Vagina (tissue), 2 donors: ENCODE measurements at places on chromosomes 2 and 18. TPM values are rescaled to one million over a fixed set of nuclear protein-coding genes. Genes with fewer than 3 reads are reported as not detected.

- no peaks in the 10 kb centered on the region for H3K4me1 ChIP-seq
- H3K36me3 ChIP-seq, result no peaks in the 10 kb centered on the region
Measured at GRCh38 chr2:239932881-239933735, 92.0 kb downstream of the NDUFA10 start.

- H3K27ac ChIP-seq, result peak overlapping the region; percentile 66
- DNase-seq, result no peak
- no peaks in the 10 kb centered on the region for H3K36me3 ChIP-seq
- H3K4me1 ChIP-seq, result peaks cover 32% of the 10 kb centered on the region
Measured at GRCh38 chr2:39512941-39513340, 75.9 kb upstream of the MAP4K3 start.

GRCh38 chr18:57668021-57668420 lies 46.4 kb upstream of the NARS1 start:
- H3K4me1 ChIP-seq, result peaks cover 17% of the 10 kb centered on the region
- H3K36me3 ChIP-seq, result peaks cover 13% of the 10 kb centered on the region
- no peaks in the 10 kb centered on the region for H3K27me3 ChIP-seq
- no peak for DNase-seq

GRCh38 chr2:44326548-44327264 lies 34.6 kb downstream of the PREPL start:
- H3K27ac ChIP-seq, result no peak overlapping the region
- H3K4me1 ChIP-seq, result no peaks in the 10 kb centered on the region
- DNase-seq, result no peak
- no peaks in the 10 kb centered on the region for H3K27me3 ChIP-seq

- H3K4me3 ChIP-seq, result no peak overlapping the region
- no peak overlapping the region for H3K27ac ChIP-seq
- DNase-seq, result no peak
- H3K27me3 ChIP-seq, result no peaks in the 10 kb centered on the region
- no peaks in the 10 kb centered on the region for H3K4me1 ChIP-seq
Measured at GRCh38 chr2:104658144-104658835, 195.6 kb upstream of the POU3F3 start.

GRCh38 chr2:39646267-39646666 lies 19.4 kb upstream of the TMEM178A start:
- no peak overlapping the region for H3K4me3 ChIP-seq
- H3K36me3 ChIP-seq, result no peaks in the 10 kb centered on the region
- H3K27me3 ChIP-seq, result no peaks in the 10 kb centered on the region

DNA sequence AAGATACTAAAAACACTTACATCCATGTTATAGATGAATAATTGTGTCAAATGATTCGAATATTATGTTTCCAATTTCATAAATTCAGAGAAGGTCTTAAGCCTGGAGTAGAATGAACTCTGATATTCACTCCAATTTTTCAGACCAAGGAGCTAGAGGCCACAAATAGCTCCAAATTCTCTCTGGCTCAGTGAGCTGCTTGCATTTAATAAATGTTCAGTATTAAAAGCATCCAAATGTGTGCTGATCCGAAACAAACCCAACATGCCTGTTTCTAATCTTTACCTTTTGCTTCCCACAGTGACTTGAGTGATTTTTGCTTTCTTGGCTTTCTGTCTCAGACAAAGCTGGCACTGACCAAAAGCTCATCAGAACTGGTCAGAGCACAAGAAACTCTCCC lies 291.4 kb downstream of the CCDC85A start:
- DNase-seq, result no peak
- H3K4me3 ChIP-seq, result no peak overlapping the region

GRCh38 chr2:160324161-160324800 lies 124.2 kb upstream of the ITGB6 start:
- no peak overlapping the region for H3K27ac ChIP-seq
- H3K36me3 ChIP-seq, result no peaks in the 10 kb centered on the region
- H3K4me1 ChIP-seq, result peaks cover 72% of the 10 kb centered on the region
- H3K4me3 ChIP-seq, result no peak overlapping the region

- no peak overlapping the region for H3K4me3 ChIP-seq
- no peaks in the 10 kb centered on the region for H3K36me3 ChIP-seq
- H3K4me1 ChIP-seq, result no peaks in the 10 kb centered on the region
- DNase-seq, result no peak
Measured at GRCh38 chr2:144111437-144111836, 408.5 kb downstream of the ZEB2 start.

DNA sequence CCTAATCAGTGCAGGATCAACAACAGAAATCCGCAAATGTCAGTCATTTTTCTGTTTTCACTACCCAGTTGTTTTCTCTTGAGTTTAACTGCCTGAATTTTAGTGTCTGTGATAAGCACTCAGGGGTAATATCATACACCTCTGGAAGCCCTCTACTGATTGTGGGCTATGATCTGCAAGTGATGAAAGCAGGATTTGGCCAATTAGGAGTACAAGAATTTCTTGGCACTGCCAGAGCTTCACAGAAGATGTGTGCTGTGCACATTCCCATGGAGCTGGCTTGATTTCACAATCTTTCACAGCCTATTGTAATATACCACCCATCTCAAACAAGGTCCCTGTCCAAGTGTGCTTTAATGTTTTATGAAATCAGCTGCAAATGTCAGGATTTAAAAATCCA lies 27.3 kb upstream of the TDRD15 start:
- H3K4me3 ChIP-seq, result no peak overlapping the region
- H3K36me3 ChIP-seq, result no peaks in the 10 kb centered on the region
- no peaks in the 10 kb centered on the region for H3K27me3 ChIP-seq
- no peaks in the 10 kb centered on the region for H3K4me1 ChIP-seq
- H3K27ac ChIP-seq, result no peak overlapping the region

DNA sequence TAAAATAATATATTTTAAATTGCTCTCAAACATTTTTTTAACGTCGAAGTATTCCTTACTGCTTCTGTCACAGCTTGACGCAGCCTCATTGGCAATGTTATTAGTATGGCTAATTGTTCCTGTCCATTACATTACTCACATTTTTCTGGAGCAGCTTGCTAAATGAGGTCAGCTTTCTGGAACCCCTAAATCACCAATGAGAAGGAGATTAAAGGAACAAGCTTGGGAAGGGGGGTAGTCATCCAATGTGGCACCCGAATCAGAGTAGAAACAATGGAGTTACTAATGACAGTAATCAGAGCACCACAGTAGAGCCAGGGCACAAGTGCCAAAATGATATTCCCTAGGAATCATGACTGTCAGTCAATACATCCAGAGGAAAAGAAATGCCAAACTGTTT lies 5.1 kb downstream of the NEUROD1 start:
- no peaks in the 10 kb centered on the region for H3K4me1 ChIP-seq
- H3K4me3 ChIP-seq, result no peak overlapping the region
- no peak overlapping the region for H3K27ac ChIP-seq
- no peaks in the 10 kb centered on the region for H3K36me3 ChIP-seq
- H3K27me3 ChIP-seq, result peaks cover 7% of the 10 kb centered on the region
- DNase-seq, result no peak

- DNase-seq, result peak; percentile 98
- no peak overlapping the region for H3K4me3 ChIP-seq
- no peaks in the 10 kb centered on the region for H3K4me1 ChIP-seq
- no peaks in the 10 kb centered on the region for H3K36me3 ChIP-seq
Measured at GRCh38 chr18:4510711-4511110, 55.6 kb upstream of the DLGAP1 start.

DNA sequence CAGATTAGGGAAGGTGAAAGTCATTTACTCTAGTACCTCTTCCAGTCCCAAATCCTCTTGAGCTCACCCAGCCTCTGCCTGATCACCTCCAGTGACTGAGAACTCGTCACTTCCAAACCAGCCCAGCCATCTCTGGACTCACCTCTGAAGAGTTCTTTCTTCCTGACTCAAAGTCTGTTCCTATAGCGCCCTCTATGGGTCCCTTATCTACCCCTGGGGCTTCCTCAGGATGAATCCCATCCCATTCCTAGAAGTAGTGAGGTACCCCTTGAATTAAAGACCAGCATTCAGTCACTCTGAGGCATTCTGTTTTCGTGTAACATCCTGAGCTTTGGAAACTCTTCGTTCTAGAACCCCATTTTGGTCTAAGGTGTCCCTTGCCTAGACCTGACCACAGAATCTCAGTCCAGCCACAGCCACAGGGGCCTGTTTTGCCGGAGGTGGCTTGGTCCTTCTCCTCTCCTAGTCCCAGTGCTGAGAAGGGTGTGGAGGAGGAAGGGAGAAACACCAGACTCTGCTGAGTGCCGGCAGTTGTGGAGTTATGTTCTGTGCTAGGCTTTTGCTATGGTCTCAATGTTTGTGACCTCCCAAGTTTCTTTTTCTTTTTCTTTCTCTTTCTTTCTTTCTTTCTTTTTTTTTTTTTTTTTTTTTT lies 32.7 kb downstream of the SIX3 start:
- H3K27ac ChIP-seq, result no peak overlapping the region
- H3K36me3 ChIP-seq, result no peaks in the 10 kb centered on the region
- H3K4me1 ChIP-seq, result no peaks in the 10 kb centered on the region
- H3K27me3 ChIP-seq, result no peaks in the 10 kb centered on the region
- no peak for DNase-seq
- H3K4me3 ChIP-seq, result no peak overlapping the region

DNA sequence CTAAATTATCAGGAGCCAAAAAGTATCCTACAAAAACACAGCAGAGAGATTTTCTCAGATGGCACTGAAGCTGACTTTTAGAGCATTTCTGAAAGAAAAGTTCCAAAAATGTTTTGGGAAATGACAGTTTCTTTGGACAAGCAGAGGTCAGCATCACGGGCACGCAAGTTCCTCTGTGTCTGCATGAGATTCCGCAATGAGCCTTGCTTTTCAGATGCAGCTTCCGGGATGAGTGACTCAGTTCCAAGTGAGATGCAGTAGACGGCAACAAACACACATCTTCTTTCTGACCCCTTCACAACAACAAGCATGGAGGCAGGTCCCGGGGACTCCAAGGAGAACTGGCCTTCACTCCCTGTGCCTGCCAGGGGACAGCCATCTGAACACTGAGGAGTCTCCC lies 76.6 kb downstream of the EIPR1 start:
- H3K27ac ChIP-seq, result no peak overlapping the region
- H3K4me1 ChIP-seq, result no peaks in the 10 kb centered on the region
- DNase-seq, result no peak
- H3K27me3 ChIP-seq, result no peaks in the 10 kb centered on the region
- no peak overlapping the region for H3K4me3 ChIP-seq

DNA sequence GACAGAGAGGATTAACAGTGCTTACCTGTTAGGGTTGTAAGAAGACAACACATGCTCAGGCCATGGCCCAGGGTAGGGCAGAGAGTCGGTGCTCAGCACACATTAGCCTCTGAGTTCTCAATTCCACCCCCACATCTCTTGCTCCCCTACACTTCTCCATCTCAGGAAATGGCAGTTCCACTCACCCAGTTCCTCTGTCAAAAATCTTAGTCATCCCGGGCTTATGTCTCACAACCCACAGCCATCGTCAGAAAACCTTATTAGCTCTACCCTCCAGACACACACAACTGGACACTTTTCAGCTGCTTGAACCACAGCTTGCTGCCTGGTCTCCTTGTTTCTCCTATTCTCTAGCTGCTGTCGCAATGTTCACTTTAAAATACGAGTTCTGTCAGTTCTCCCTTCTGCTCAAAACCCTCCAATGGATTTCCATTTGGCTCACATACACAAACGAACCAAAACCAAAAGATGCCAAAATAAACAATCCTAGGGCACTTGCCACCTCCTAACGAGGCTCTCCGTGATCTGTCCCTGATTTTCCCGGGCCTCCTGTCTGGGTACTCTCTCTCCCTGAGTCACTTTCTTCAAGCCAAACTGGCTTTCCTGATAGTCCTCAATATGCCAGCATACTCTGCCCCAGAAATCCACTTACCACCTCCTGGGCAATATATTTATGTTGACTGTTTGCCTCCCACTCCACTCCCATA lies 89.7 kb downstream of the KCTD1 start:
- no peak overlapping the region for H3K4me3 ChIP-seq
- H3K36me3 ChIP-seq, result peaks cover 20% of the 10 kb centered on the region
- H3K27ac ChIP-seq, result no peak overlapping the region
- peaks cover 8% of the 10 kb centered on the region for H3K4me1 ChIP-seq
- no peak for DNase-seq

GRCh38 chr2:21305581-21305980 lies 181.8 kb downstream of the TDRD15 start:
- no peak for DNase-seq
- H3K4me3 ChIP-seq, result no peak overlapping the region
- H3K27me3 ChIP-seq, result no peaks in the 10 kb centered on the region
- H3K4me1 ChIP-seq, result no peaks in the 10 kb centered on the region
- H3K36me3 ChIP-seq, result no peaks in the 10 kb centered on the region

- H3K36me3 ChIP-seq, result no peaks in the 10 kb centered on the region
- H3K4me3 ChIP-seq, result no peak overlapping the region
- DNase-seq, result no peak
- H3K4me1 ChIP-seq, result no peaks in the 10 kb centered on the region
Measured at GRCh38 chr18:57915248-57915647, 112.1 kb upstream of the ATP8B1 start.

DNA sequence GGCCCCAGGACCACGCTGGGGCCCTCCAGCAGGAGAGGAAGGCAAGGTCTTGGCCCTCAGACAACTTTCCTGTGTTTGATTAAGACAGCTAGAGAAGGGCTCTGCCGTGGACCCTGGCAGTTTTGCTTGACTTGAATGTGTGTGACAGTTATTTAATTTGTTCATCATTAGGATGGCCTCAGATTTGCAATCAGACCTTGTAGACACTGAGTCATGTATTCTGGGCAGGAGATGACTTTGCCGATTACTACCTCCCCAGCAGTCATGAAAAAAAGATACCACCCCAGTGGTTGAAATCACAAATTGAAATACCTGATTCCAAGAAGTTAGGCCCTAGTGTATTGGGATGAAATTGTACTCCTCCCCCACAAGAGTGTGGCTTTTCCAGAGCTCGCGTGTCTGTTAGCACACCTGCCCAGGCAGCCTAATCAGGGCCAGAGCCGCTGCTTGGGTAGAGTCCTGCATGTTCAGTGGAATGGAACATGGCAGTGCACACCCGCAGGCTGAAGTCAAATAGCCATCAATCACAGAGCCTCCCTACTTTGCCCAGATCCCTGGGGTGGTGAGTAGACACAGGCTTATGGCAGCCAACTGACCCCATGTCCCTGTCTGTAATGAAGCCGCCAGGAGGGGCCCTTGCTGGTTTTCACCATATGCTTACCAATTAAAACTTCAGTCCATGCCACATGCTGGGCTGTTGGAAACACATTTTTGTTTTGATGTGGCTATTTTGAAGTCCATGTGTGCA lies 122.5 kb downstream of the TPGS2 start:
- no peaks in the 10 kb centered on the region for H3K36me3 ChIP-seq
- peak overlapping the region; percentile 65 for H3K27ac ChIP-seq
- H3K4me3 ChIP-seq, result no peak overlapping the region
- no peaks in the 10 kb centered on the region for H3K27me3 ChIP-seq
- no peak for DNase-seq

- H3K36me3 ChIP-seq, result no peaks in the 10 kb centered on the region
- H3K4me1 ChIP-seq, result no peaks in the 10 kb centered on the region
- no peak overlapping the region for H3K27ac ChIP-seq
- no peaks in the 10 kb centered on the region for H3K27me3 ChIP-seq
- no peak overlapping the region for H3K4me3 ChIP-seq
Measured at GRCh38 chr2:206556357-206556949, 85.8 kb upstream of the FAM237A start.

GRCh38 chr2:31446848-31447247 lies 32.3 kb upstream of the XDH start:
- H3K4me1 ChIP-seq, result peaks cover 8% of the 10 kb centered on the region
- H3K27ac ChIP-seq, result no peak overlapping the region
- no peaks in the 10 kb centered on the region for H3K27me3 ChIP-seq
- H3K36me3 ChIP-seq, result no peaks in the 10 kb centered on the region

GRCh38 chr2:238042849-238043584 lies 17.8 kb upstream of the SCLY start:
- H3K27ac ChIP-seq, result no peak overlapping the region
- H3K4me1 ChIP-seq, result no peaks in the 10 kb centered on the region
- H3K36me3 ChIP-seq, result peaks cover 20% of the 10 kb centered on the region
- H3K4me3 ChIP-seq, result no peak overlapping the region
- no peaks in the 10 kb centered on the region for H3K27me3 ChIP-seq

Gene ASB3
- total RNA-seq, result 13.5 TPM

Gene LYPD1
- total RNA-seq, result not detected

Gene RTN4
- 174 TPM for total RNA-seq

Gene IL1A
- 0.98 TPM for total RNA-seq

Gene CPLX4
- total RNA-seq, result not detected

Gene SEPTIN10
- total RNA-seq, result 107 TPM

Gene PASK
- total RNA-seq, result 6.4 TPM

Gene OBSL1
- total RNA-seq, result 53.0 TPM
